ENCODE measurements at places on chromosomes 12 and 14.

DNA sequence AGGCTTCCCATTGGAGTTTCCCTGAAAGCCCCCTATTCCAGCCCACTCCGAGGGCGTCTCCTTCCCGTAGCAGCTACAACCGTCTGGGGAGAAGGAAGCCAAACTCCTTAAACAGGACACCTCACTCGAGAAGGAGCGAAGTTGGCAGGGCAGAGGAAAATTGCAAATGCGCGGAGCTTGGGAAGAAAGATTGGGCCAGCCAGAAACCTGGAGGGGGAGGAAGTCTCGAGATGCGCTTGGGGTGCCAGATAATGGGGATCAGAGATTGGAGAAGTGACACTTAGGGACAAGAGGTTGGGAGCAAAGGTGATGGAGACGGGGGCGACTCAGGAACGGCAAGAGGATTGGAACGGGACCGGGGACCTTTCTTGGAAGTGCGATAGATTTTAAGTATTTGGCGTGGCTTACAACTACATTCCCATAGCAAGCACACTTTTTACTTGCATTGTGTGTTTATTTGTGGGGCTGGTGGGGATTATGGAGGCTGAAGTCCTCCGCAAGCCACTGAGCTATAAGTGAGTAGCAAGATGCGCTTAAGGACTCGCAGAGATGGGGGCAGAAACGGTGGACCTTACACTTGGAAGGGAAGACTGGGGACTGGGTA is 926 bp downstream of the HRK start:
- peak; percentile 9 for ATAC-seq

DNA sequence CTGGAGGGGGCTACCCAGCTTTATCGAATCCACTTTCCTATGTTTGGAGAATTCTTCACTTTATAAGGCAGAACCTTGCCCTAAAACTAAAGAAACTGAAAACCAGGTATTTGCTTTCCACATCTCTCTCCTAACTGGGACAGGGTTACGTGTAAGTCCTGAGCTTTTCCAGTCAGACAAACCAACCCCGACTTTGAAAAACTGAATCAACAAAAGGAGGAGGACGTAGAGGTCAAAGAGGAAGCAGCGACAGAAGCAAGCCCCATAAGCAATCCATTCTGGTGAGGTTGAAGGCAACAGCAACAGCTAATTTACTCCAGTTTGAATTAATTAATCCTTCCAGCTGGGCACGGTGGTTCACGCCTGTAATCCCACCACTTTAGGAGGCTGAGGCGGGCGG is 47.2 kb downstream of the LRP6 start:
- no peak for ATAC-seq

GRCh38 chr12:54588110-54588889 is at the start of gene PPP1R1A:
Gene PPP1R1A (minus strand): TSS chr12:54588659. CDS start chr12:54588488, 171 bp downstream.
- no peak for ATAC-seq

DNA sequence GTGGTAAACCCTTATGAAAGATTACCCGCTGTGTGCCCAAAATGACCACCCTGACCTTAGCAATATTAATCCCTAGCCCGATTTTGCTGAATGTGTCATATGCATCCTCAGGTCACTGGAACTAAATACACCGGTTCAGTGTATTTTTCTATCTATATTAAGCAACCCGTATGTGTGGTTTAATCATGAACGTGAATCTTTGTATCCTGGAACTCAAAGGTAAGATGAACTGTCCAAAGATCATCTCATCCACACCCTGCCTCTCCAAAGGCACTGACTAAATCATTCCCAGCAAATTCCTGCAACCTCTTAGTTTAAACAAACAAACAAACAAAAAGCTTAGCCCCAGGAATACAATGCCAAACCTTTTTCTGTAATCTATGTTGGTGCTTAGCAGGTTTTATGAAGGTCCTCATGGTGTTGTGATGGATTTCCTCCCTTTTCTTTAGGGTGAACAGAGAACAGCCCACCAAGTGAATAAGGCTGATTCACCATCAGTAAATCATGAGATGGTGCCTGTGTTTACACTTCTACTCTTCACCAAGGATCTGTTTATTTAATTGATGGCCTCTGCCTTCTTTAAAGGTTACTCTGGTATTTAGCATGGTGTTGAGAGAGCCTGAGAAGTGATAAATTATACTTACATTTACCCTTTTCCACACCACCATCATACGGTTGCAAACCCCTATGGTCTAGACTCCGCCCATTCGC is 298.6 kb downstream of the DPF3 start:
- no peak for ATAC-seq

- ATAC-seq, result no peak
Observed at GRCh38 chr14:57889245-57889644, 23.4 kb upstream of the SLC35F4 start.

- ATAC-seq, result no peak
Observed at GRCh38 chr14:59656473-59656872, 79.9 kb upstream of the CCDC175 start.

- peak; percentile 49 for ATAC-seq
Observed at GRCh38 chr12:80567401-80567800, 123.4 kb downstream of the PTPRQ start.

- ATAC-seq, result no peak
Observed at GRCh38 chr14:44768935-44769334, 192.8 kb downstream of the KLHL28 start.

GRCh38 chr12:57476993-57477709 is 2.5 kb downstream of the ARHGAP9 start:
- ATAC-seq, result no peak

GRCh38 chr14:74763803-74764531 is 851 bp downstream of the YLPM1 start:
- peak; percentile 5 for ATAC-seq

DNA sequence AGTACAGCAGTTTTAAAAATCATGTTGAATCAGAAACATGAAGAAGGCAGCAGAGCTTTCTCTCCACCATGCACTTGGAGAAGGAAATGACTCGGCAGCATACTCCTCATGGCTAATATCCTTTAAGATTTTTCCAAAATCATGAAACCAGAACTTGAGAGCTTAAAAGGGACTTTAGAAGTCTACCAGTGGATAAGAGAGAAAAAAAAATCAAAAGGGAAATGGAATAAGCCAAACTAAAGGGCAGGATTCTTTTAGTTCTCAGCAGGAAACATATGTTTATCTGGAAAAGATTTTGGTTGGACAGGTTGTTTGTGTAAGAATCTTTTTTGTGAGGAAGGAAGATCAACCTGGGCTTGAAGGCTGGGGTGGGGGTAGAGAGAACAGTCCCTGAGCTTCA is 111.8 kb downstream of the PRKCH start:
- no peak for ATAC-seq

DNA sequence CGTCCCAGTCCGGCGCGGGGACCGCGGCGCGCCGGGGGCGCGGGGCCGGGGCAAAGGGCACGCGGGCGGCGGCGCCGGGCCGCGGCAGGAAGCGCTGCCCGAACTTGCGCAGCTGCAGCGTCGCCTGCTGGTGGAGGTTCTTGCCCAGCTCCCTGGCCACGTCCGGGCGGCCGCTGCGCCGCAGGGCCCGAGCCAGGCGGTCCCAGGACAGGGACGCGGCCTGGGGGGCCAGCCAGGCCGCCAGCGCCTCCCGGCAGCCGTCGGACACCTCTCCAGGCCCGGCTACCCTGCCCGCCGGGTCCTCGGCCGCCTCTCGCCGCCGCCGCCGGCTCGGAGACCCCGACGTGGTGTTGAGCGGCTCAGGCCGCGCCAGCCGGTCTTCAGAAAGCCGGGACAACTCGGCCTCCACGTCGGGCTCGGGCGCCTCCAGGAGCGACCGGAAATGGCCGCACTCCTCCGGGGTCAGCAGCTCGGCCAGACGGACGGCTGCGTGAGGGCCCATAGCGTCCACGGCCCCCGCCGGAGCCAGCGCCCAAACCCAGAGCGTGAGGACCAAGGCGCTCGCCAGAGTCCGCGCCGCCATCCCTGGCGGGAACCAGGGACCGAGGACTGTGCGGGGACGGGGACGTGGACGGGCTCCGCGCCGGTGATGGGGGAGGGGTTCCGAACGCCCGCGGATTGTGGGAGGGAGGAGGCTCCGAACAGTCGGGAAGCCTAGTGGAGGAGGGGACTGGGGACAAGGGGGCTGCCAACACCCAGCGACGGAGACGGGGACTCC is 34.0 kb downstream of the FIGNL2 start:
- peak; percentile 79 for ATAC-seq

DNA sequence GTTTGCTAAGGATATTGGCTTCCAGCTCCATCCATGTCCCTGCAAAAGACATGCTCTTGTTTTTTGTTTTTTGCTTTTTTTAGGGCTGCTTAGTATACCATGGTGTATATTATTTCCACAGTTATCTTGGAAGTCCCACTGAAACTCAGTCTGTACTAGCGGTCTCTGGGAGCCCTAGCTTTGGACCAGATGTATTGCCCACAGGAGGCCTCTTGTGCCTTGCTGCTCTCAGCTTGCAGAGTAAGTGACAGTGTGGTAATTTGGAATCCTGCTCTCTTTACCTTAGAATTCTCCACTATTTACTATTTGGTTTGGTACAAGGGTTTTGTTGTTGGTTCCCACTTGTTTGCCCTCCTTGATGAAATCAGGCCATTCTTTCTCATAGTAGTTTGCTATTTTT is 1022.9 kb downstream of the LRFN5 start:
- no peak for ATAC-seq

DNA sequence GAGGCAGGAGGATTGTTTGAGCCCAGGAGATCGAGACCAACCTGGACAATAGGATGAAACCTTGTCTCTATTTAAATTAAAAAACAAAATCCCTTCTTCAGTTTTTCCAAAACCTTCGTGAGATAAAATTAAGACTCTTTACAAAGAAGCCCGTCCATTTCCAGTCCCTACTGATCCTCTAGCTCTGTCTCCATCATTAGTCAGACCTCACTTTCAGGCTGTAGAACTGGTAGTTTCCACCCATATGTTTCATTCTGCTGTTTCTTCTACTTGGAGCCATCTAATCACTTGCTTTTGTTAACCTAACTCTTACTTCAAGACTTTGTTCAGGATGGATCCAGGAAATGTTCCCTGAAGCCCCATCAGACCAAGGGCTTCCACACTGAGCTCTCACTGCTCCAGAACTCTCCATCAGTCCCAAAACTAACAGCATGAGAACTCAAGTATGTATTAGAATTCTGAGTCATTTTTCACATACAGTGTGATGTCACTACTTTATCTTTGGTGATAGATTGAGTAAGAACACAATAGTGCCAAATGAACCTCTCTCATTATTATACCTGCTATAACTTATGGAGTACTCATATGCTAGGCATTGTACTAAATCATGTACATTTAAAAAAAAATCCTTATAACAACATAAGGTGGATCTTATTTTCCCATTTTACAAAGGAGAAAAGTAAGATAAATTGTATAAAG is 90.8 kb downstream of the PRICKLE1 start:
- no peak for ATAC-seq

- ATAC-seq, result peak; percentile 95
Observed at GRCh38 chr12:12819752-12820311, 6.7 kb downstream of the DDX47 start.

Measured in SK-N-SH treated with all-trans-retinoic acid at 6 μM for 48 hours (cell line).